ENCODE measurements at places on chromosomes 11 and 22.

DNA sequence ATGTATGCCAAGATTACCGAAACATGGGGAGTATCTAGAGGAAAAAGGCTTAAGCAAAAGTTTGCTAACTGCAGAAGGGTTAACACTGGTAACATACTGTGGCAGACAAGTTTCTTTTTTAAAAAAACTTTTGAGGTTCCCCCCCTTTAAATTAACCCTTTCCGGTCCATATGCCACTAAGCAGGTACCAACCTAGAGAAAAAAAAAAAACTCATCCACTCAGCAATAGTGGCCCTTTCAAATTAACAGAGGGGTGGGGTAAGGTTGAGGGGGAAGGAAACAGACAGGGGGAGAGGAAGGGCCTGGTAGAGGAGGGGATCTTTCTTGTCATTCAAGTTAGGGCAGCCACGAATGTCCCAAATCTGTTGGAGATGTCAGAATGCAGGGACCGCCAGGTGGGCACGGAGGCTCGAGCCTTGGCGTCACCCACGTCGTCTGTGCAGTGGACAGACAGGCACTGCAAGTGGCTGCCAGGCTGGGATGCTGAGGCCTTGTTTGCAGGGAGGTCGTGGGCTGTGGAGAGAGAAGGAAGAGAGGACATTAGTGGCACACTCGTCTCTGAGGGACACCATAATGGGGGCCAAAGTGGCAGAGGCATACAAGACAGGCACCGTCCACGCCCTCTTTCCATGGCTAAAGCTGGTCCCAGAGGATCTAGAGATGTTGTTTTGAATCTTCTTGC is 50.8 kb downstream of the MN1 start:
- no peak for DNase-seq

- DNase-seq: no peak
Measured at GRCh38 chr11:932435-932834, 6.8 kb downstream of the AP2A2 start.

GRCh38 chr11:15101072-15101709 is 13.5 kb upstream of the INSC start:
- peak; percentile 77 for DNase-seq

DNA sequence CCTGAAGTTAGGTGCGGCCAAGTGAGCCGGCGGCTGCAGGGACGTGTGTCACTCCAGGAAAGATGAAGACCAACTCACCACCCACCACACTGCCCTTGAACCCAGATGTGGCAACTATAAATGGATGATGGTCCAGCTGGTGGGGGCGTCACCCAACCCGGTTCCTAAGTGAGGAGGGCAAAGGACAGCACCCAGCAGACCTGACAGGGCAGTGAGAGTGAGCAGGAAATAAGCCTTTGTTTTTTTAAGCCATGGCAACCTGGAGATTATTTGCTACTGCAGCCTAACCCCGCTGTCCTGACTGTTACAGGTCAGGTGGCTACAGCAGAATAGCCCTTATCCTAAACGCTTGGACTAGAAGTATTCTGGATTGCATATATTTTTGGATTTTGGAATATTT is 228.9 kb downstream of the CTTN start:
- no peak for DNase-seq

- DNase-seq: no peak
Measured at GRCh38 chr11:17798253-17798652, 63.7 kb downstream of the KCNC1 start.

DNA sequence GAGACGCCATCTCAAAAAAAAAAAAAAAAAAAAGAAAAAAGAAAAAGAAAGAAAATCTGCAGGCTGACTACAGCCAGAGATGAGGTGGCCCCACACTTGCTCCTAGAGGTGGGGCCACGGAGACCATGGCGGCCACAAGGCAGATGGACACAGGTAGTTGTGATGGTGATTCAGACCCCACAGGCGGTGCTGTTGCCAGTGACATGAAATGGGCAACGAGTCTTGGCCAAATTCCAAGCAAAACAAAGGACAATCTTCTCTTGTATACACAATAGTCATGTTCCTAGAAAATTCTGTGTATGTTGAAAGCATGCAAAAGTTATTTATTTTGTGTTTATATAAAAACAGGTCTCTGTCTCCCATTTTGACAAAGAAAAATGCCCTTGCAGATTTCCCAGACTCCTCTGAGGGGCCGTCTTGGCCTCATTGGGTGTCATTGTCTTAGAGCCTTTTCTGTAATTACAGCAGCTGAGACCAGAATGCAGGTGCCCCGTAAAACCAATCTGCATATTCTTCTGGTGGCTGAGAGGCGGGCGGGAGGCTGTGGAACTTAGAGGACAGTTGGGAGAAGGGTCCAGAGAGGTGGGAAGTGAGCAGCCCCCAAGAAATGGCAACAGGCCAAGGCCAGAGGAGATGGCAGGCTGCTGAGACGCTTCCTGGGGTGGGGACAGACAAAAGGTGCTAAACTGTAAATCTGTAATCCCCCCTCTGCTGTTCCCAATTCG is 22.5 kb upstream of the DAGLA start:
- DNase-seq: peak; percentile 35

DNA sequence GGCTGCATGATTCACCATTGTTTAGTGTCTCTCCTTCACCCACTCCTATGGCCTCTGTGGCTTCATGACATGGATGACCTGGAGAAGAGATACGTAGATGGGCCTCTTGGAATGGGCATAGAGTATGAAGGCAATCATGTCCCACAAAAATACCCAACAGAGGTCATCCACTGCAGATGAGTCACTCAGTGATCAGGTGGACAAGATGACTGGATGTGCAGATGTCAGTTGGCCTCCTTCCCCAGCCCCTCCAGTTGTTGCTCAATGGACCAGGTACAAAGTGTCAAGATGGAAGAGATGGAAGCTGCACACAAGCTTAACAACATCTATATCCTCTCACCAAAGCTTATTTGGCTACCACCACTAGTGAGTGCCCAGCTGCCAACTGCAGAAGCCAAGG is 41.0 kb upstream of the CLPB start:
- DNase-seq: no peak

DNA sequence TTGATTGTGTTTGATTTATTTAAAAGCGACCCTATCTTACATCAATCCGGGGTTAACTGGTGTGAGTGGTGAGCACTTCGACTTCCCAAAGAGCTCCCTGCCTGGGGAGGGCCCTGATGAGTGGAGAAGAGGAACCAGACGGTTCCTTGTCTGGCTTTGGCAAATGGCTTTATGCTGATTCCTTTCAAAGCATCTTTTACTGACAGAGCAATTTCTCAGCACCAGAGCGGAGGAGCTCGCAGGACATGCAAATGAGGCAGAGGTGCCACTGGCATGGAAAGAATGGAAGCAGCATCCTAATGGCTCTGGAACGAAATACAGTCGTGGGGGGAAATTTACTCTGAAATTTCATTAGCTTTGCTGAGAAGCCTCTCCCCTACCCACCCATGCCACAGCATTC is 410.9 kb upstream of the B3GAT1 start:
- DNase-seq: no peak

- no peak for DNase-seq
Measured at GRCh38 chr11:72228229-72228843, 3.8 kb downstream of the INPPL1 start.

- no peak for DNase-seq
Measured at GRCh38 chr11:110338684-110339083, 42.3 kb upstream of the RDX start.

DNA sequence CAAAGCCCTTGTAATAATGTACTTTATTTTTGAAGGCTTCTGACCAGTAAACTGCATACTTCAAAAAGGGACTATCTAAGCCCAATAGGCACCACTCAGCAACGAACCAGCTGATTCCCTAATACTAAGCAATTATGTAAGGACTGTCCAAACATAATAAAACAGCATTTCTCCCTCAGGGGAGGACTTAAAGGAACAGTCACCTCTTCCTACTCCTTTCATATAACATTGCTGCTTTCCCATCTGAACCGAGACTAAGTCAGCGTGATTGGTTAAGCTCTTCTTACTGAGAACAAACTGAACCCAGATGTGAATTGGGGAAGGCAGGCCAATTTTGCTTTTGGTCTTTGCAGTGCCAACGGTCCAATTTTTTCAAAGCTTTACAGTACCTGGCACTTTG is 420.0 kb downstream of the METTL15 start:
- DNase-seq: no peak

DNA sequence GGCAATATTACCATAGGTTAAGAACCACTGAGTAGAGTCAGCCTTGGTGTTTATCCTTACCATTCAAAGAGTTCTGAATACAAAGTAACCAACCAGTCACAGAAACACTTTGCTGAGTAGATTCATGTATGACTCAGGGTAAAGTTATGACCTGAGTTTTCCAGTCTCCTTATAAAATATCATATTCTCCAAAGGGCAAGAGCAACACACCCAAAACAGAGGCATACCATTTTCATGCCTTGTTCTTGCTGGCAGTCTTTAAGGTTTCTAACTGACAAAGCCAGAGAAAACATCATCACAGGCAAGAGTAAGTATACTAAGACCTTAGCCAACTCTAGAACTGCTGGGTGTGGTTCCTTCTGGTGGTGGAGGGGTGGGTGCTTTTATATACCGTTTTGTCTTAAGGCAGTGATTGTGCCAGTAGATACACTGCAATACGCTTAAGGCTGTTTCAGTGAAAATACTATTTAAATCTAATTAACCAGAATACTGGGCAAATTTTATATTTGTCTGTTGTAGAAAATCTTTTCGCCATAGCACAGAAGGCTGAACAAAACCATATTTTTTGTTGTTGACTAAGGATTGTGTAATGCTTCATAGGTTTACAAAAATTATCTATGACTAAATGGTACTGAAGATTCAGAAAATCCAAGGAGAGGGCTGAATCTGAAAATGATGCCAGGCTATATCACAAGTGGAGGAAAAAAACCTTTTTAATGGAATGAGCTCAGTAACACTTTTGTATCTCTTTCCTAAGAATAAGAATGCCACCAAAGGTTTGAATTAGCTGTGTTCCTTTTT is 3.0 kb downstream of the ATL3 start:
- peak; percentile 71 for DNase-seq

DNA sequence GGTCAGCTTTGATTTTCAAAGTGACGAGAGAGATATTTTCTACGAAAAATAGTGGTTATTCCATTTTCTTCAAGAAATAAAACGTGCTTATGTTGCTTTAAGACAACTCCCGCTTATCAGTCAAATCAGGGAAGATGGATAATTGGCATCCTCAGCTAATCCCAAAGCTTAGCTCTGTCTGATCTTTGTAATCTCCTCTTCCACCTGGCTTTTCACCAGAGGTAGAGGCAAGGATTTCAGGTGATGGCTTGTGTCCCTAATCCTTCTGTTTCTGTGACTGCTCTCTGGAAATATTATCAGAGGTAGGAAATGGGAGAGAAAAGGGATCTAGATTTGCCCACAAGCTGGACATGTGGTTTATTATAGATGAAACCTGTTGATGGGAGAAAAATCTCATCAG is 78.9 kb downstream of the DBX1 start:
- no peak for DNase-seq

GRCh38 chr11:85742873-85743275 is 56.9 kb upstream of the CCDC89 start:
- no peak for DNase-seq
